ENCODE measurements at places on chromosomes 7 and 10.

GRCh38 chr7:50771120-50772002 is 11.3 kb downstream of the GRB10 start:
- no peaks in the 10 kb centered on the region for H3K27me3 ChIP-seq
- H3K36me3 ChIP-seq = peaks cover 1% of the 10 kb centered on the region
- DNase-seq = no peak
- no peak overlapping the region for H3K4me3 ChIP-seq

- no peaks in the 10 kb centered on the region for H3K27me3 ChIP-seq
- no peak overlapping the region for H3K4me3 ChIP-seq
- no peaks in the 10 kb centered on the region for H3K4me1 ChIP-seq
- no peak for DNase-seq
- H3K27ac ChIP-seq = no peak overlapping the region
These were observed 92.4 kb downstream of the CTTNBP2 start for GRCh38 chr7:117780832-117781231.

- H3K4me3 ChIP-seq = no peak overlapping the region
- no peaks in the 10 kb centered on the region for H3K4me1 ChIP-seq
- no peak overlapping the region for H3K27ac ChIP-seq
- peaks cover 5% of the 10 kb centered on the region for H3K27me3 ChIP-seq
- H3K36me3 ChIP-seq = no peaks in the 10 kb centered on the region
These were observed 127.3 kb downstream of the NOC3L start for GRCh38 chr10:94235461-94235860.

DNA sequence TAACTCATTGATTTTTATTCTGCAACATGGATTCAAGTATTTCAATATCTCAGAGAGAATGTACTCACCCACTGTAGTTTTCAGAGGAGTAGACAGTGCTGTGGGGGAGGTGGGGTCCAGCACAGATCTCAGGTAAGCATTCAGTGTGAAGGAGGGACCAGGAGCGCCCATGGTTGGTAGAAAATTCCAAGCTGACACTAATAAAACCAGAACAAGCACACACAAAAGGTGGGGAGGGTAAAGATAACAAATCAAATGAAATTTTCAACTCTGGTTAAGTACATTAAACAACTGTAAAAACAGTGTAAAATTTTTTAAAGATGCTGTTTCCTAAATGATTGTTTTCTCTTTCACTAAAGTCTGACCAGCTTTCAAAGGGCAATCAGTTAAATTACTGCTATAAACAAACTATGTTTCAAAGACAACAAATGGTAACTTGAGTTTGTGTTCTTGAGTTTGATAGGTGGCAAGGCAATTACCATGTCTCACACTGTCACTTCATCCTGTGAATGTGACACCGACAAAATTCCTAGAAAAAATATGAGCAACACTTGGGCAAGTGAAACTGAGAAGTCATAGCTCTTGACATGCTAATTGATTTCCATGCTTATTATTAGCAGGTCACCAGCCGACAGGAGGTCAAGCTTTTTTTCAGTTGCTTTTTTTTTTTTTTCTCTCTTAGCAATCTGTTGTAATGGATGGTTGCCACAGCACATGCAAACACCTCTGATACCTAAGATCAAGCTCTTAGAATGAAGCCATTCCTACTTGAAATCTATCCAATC is 205.8 kb upstream of the SLC26A5 start:
- H3K27me3 ChIP-seq = peaks cover 3% of the 10 kb centered on the region
- no peak overlapping the region for H3K4me3 ChIP-seq
- H3K27ac ChIP-seq = no peak overlapping the region
- H3K4me1 ChIP-seq = no peaks in the 10 kb centered on the region

DNA sequence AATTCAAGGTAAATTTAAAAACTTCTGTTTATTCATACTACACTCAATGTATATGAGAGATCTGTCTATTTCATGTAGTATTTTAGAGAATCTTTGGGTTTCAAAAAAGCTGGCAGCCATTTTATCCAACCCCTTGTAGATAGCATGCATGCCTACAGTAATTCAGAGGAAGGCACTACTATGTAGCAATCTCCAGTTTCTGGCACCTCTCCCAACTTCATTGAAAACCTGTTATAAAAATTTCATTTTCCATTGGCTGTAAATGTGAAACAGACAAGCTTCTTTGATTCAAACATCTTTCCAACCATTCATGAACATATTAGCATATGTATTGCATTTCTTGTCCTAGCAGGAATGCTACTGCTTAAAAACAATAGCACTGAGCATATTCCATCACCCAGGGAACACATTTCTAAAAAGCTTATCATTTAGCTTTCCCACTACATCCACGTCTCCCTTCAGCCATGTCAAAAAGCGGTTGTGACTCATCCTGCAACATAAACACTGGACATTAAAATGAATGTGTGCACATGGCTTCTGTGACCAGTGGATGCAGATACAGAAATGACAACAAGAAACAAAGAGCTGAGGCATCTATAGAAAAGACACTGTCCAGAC is 330.4 kb upstream of the AOAH start:
- H3K27ac ChIP-seq = no peak overlapping the region
- H3K36me3 ChIP-seq = peaks cover 42% of the 10 kb centered on the region
- H3K4me1 ChIP-seq = no peaks in the 10 kb centered on the region
- no peaks in the 10 kb centered on the region for H3K27me3 ChIP-seq
- H3K4me3 ChIP-seq = no peak overlapping the region

DNA sequence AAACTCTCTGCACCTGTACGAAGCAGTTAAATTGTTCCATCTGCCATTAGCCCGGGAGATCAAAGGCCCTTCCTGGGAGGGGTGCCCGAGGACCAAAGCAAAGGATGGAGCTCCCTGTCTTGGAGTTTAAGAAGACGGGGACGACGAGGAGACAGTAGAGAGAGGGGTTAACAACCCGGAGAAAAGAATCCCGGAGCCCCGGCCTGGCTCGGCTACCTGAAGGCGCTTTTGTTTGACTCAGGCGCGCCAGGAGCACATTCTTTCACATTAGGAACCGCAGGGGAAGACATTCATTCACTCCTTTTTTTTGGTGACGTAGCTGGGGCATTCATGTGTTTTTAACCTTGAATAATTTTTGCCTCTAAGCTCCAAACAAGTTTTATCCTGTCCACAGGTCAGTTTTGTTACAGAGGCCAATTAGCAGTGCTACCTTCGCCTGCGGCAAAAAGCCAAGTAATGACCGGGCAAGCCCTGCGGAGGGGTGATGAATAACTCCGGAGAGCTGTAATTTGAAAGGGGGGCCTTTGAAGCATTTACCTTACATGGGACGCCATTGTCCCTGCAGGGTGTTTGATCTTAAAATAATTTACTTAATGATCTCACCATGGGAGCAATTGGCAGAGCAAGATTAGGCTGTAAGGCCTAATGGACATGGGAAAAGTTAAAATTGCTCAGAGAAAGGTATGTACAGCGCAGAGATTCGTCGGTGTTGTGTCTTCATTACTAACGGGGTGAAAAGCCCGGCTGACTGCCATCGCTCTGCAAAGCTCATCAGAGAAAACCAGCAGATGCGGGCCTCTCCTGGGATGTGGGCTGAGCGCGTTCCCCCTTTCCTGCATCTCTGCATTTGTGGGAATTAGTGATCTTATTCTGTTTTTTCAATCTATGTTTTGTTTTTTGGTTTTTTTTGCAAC is 258.0 kb upstream of the SP4 start:
- no peak for DNase-seq
- H3K27me3 ChIP-seq = peaks cover 61% of the 10 kb centered on the region
- H3K36me3 ChIP-seq = no peaks in the 10 kb centered on the region
- peaks cover 4% of the 10 kb centered on the region for H3K4me1 ChIP-seq

DNA sequence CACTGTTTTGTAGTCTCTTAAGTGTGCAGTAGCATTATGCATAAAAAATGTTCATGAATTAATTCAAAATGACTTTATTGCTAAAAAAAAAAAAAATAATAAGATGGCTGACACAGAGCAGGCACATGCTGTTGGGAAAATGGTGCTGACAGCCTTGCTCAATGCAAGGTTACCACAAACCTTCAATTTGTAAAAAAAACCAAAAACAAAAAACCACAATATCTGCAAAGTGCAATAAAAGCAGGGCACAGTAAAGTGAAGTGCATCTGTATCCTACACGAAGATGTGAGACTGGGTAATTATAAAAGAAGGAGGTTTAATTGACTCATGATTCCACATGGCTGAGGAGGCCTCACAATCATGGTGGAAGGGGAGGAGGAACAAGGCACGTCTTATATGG is 185.8 kb downstream of the USP6NL start:
- H3K4me1 ChIP-seq = peaks cover 2% of the 10 kb centered on the region
- no peak overlapping the region for H3K27ac ChIP-seq
- H3K4me3 ChIP-seq = no peak overlapping the region

DNA sequence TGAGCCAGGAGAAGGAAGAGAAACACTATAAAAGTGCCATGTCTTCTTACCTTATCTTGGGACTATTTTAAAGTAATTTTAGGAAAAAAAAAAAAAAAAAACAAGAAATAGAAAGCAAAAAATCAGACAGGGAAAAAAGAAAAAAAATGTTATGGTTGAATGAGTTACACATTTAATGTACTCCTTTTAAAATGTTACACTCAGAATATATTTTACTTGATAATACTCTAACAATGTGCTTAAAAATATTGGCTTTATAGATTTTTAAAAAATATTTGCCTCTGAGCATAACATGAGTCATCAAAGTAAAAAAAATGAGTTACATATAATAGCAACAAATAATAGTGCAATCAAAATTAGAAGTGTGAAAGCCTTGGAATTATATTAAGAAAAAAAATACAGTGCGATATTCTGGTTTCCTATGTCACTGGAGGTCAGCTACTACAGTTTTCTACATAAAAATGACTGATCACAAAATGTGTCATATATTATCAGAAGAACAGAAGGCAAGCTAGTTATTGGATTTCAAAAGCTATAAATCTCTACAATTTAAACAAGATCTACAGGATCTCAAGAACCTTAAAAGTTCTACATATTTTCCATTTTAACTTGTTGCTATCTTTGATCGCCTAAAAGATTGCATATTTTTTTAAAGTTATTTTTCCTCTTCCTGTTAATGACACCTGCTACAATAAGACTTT is 231.1 kb upstream of the CCDC6 start:
- H3K4me1 ChIP-seq = no peaks in the 10 kb centered on the region
- DNase-seq = no peak
- H3K4me3 ChIP-seq = no peak overlapping the region

DNA sequence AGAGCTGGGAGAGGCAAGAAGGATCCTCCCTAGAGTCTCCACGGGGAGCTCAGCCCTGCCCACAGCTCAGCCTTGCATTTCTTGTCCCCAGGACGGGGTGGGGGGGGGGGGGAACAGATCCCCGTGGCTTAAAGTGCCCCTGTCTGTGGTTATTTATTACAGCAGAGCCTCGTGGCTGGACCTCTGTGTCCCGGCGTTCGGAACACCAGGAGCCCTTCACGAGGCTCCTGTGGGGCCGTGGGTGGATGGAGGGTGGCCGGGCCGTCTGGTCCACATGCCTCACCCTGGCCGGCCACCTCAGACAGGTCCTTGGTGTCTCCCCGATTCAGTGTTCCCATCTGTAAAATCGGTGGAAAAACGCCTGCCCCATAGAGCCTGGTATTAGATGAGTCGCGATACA is 37.9 kb downstream of the FAM20C start:
- no peak overlapping the region for H3K4me3 ChIP-seq
- H3K36me3 ChIP-seq = no peaks in the 10 kb centered on the region
- H3K27me3 ChIP-seq = no peaks in the 10 kb centered on the region
- H3K27ac ChIP-seq = no peak overlapping the region

GRCh38 chr10:120514959-120515358 is 57.9 kb downstream of the PLPP4 start:
- no peak overlapping the region for H3K27ac ChIP-seq
- H3K27me3 ChIP-seq = no peaks in the 10 kb centered on the region
- H3K4me1 ChIP-seq = no peaks in the 10 kb centered on the region
- no peak for DNase-seq
- H3K4me3 ChIP-seq = no peak overlapping the region

GRCh38 chr10:25285809-25286208 is 111.0 kb downstream of the GPR158 start:
- no peaks in the 10 kb centered on the region for H3K36me3 ChIP-seq
- H3K27ac ChIP-seq = no peak overlapping the region
- H3K27me3 ChIP-seq = peaks cover 3% of the 10 kb centered on the region
- no peaks in the 10 kb centered on the region for H3K4me1 ChIP-seq

DNA sequence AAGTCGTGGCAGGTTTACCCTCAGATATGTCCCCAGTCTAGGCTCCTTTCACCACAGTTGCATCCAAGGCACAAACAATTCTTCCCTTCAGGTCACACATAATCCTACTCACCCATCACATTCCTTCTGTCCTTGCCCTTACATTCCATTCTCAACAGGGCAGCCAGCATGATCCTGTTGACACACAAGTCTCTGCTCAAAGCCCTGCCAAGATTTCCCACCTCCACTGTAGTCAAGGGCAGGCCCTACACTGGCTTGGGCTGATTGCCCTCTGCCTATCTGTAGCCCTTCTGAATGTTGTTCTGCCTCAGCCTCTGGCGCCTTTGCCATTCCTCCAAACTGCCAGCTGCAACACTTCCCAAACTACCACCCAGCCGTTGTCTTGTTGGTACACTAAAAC is 187.9 kb upstream of the AKR1E2 start:
- H3K36me3 ChIP-seq = no peaks in the 10 kb centered on the region
- no peaks in the 10 kb centered on the region for H3K27me3 ChIP-seq
- no peak overlapping the region for H3K27ac ChIP-seq
- H3K4me1 ChIP-seq = peaks cover 2% of the 10 kb centered on the region
- H3K4me3 ChIP-seq = no peak overlapping the region

DNA sequence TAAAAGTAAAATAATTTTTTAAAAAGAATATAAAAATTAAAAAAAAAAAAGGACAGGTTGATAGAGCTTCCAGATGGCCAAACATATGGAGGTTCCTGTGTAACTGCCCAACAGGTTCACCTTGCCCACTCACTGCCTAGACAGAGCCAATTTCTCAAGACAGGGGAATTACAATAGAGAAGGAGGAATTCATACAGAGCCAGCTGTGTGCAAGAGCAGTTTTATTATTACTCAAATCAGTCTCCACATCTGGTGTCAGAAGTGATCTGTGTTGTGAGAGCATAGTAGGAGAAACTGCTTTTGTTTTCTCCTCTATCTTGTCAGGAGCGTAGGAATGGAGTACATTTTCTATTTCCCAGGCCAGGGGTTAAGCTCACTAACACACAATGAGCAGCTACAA is 31.0 kb downstream of the C7orf33 start:
- H3K4me1 ChIP-seq = peaks cover 17% of the 10 kb centered on the region
- H3K27ac ChIP-seq = no peak overlapping the region
- H3K27me3 ChIP-seq = peaks cover 31% of the 10 kb centered on the region
- no peaks in the 10 kb centered on the region for H3K36me3 ChIP-seq
- no peak for DNase-seq
- H3K4me3 ChIP-seq = no peak overlapping the region

DNA sequence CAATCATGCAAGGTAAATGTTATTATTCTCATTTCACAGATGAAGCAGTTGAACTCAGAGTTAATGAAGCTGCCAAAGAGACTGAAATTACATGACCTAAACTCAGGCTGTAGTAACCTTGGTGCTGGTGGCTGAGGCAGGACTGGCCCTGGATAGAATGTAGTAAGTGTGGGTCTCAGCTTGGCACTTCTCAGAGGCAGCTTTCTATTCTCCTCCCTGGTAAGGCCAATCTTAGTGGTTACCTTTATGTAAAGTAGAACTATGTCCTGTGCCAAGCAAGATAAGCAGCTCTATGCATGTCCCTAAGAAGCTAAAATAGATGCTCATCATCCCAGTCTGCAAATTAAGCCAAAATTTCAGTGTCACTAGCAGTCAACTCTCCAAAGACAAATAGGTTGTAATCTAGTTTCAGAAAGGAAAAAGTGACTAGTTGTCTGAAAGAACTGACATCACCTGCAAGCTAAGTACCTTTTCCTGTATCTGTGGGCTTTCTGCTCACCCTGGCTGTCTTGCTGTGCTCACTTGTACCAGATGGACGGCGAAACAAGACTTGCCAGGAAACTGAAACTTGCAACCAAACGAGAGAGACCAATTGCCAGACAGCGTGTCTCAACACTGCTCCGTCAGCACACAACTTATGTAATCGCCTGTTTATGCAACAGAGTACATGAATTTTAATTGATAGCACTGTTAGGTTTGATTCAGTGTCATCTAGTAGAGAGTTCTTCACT is 43.7 kb downstream of the CH25H start:
- DNase-seq = peak; percentile 72
- peak overlapping the region; percentile 47 for H3K4me3 ChIP-seq
- peaks cover 21% of the 10 kb centered on the region for H3K27me3 ChIP-seq
- H3K4me1 ChIP-seq = peaks cover 37% of the 10 kb centered on the region
- H3K27ac ChIP-seq = peak overlapping the region; percentile 82
